Stimulated activated CD4-positive, alpha-beta T cell treated with anti-CD3 and anti-CD28 coated beads, Interleukin-15, amount 100 ng/mL, for 24 hours (primary cell): ENCODE measurements at places on chromosomes 1 and 21.

DNA sequence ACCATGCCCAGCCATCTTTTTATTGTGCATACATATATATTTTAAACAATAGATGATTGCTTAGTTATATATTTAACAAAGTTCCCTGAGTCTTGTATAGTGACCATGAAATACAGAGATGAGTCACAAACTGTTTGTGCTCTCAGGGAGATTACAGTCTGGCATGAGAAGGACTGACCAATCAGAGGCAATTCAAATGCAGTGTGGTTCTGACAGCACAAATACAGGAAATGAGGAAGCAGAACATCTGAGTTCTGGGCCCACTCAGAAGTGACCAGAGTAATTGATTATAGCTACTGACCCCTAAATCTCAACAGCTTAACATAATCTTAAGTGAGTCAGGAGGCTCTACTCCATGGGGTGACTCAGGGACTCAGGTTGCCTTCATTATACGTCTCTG, 534.5 kb downstream of the OMA1 start:
- DNase-seq, result no peak

- DNase-seq, result no peak
Measured at GRCh38 chr21:27759091-27759659, 792.3 kb upstream of the ADAMTS5 start.

GRCh38 chr1:210418863-210419650, 90.4 kb downstream of the HHAT start:
- no peak for DNase-seq

GRCh38 chr1:213519098-213519497, 468.1 kb downstream of the RPS6KC1 start:
- no peak for DNase-seq

DNA sequence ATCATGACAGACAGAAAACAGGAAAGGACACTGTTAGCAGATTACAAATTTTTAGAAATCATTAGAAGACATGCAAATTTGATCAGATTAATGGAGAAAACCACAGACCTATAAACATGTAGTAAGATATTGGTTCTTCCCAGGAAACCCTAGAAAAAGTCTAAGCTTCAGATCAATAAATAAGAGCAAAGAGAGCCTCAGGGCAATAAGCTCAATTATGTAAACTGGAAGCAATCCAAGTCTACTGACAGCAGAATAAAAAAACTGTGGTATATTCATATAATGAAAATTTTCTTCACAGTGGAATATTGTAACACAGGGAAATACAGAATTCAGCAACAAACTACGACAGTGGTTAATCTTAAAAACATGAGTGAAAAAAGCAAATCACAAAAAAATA, 36.3 kb downstream of the NRDC start:
- DNase-seq, result no peak

DNA sequence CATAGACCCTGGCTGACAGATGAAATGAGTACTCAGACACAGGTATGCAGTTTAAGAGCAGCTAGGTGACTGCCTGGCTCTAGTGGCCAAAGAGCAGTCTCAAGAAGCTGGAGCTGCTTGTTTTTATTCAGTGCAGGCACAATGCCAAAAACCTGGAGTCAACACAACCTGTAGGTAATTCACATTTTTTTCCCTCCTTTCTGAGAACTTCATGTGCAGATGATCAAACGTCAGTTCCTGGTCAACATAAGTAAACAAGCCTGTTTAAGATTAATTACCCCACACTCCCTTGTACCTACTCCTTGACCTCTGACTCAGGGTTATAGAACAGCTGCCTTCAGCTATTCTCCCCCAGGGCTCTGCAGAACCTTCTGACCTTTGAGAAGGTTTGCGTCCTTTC, 17.3 kb upstream of the ACADM start:
- DNase-seq, result no peak

- peak; percentile 81 for DNase-seq
Measured at GRCh38 chr1:23619299-23620188, 60.2 kb upstream of the ID3 start.

- DNase-seq, result no peak
Measured at GRCh38 chr21:20883408-20883800, 114.8 kb upstream of the NCAM2 start.

- DNase-seq, result no peak
Measured at GRCh38 chr1:50651476-50652263, 228.4 kb upstream of the DMRTA2 start.

- DNase-seq, result no peak
Measured at GRCh38 chr1:202193614-202194327, at the start of gene LGR6. LGR6 (plus strand) TSS chr1:202193799; CDS start chr1:202193990, 191 bp downstream.

- peak; percentile 55 for DNase-seq
Measured at GRCh38 chr1:54409156-54410142, 3.3 kb upstream of the SSBP3 start.

DNA sequence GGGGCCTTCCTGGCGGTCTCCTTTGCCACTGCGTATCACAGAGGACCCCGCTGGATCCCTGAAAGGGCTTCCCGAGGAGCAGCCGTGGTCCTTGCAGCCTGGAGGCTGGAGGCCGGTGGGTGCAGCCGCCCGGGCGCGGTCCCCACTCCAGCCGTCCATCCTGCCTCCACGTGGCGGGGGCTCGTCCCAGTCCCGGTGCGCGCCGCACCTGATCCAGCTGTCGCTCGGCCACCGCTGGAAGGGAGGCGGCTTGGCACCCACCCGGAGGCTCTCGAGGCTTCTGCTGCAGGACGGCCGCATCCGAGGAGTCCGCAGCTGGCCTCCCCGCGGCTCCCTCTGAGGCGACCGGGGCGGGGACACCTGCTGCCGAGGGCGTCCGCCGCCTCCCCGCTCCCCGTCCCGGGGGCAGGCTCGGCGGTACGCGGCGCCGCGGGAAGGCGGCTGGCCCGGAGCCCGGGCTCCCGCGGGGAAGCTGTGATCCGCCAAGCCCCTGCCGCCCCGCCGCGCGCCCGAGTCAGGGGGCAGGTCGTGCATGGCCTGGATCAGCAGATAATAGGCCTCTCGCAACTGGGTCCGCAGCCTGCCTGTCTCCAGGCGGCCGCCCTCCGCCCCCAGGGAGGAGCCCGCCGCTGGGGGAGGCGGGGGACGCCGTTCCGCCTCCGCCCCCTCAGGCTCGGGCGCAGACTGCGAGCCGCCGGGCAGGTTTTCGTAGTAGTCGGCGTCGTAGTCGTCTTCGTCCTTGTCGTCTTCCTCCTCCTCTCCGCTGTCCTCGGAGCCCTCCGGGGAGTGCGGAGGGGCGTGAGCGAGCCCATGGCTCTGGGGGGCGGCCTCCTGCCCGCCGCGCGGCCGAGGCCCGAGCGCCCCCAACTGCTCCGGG, at the start of gene SYDE2:
TSS of gene SYDE2 (minus strand) at position 554 of the 877 bp plus-strand sequence. CDS start at position 534, 20 bp downstream.
- peak; percentile 79 for DNase-seq

DNA sequence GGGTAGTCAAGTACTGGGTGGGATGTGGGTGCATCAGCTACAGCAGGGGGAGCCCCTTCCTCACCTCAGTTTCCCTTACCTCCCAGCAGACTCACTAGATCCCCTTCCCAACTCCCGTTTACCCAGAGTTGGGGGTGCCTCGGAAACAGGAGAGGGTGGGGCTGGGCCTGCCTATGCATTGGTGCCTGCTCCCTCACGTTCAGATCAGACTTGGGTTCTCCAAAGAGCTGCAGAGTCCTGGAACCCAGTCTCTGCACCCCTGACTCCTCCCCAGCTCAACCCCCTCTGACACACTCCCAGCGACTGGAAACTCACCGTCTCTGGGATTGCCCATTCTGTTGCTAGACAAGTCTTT, 6.0 kb downstream of the FOXO6 start:
- DNase-seq, result no peak

GRCh38 chr1:10250663-10251062, 40.3 kb downstream of the KIF1B start:
- no peak for DNase-seq

DNA sequence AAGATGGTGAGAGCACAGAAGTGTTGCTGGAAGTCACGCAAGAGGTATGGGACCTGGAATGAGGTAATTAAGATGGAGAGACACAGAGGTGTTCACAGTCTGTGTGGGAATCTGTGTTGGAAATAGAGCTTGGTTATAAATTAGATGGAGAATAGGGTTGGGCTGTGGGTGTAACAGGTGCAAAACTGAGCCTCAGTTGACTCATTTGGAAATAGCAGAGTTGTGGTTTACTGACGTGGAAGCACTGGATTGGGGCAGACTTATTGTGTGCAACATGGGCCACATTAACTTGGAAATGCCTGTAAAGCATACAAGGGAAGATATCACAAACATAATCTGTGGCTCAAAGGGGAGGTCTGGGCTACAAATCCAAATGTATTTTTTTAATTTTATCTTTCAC, 13.0 kb downstream of the CAMSAP2 start:
- DNase-seq, result peak; percentile 33

- DNase-seq, result no peak
Measured at GRCh38 chr1:178241837-178242236, 147.9 kb downstream of the RASAL2 start.

GRCh38 chr21:31730712-31731055, 1.2 kb downstream of the SCAF4 start:
- peak; percentile 20 for DNase-seq

DNA sequence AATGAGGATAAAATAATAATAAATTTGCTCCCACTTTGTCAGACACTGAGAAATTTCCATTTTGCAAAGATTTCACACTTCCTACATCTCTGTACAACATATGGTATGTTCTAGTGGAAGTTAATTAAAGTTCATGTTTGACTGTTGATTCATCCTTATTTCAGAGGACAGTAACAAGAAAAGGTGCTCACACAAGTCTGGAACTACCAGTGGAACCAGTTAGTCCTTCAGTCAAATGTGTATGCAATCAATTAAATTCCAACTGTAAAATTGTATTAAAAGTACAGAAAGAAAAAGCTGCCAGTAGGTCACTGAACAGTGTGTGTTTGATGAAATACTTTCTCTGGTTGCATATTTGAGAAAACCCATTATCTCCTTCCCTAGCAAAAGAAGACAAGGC, 496.0 kb upstream of the PKN2 start:
- no peak for DNase-seq

DNA sequence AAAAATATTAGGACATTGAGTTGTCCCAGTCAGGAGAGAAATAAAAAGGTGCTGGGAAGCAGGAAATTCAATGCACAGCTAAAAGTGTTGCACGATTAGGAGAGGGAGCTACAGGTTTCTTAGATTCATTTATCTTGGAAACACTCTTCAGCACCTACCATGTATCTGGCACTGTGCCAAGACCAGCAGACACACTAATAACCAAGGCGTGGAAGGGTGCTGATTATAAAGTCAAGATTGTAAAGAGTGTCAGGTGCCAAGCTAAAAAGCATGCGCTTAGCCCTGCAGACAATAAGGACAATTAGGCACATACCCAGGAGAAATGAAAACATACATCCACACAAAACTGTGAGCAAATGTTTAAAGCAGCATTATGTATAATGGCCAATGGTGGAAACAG, 129.9 kb downstream of the DSCAM start:
- no peak for DNase-seq

GRCh38 chr1:14320986-14321385, 277.5 kb upstream of the KAZN start:
- DNase-seq, result no peak

DNA sequence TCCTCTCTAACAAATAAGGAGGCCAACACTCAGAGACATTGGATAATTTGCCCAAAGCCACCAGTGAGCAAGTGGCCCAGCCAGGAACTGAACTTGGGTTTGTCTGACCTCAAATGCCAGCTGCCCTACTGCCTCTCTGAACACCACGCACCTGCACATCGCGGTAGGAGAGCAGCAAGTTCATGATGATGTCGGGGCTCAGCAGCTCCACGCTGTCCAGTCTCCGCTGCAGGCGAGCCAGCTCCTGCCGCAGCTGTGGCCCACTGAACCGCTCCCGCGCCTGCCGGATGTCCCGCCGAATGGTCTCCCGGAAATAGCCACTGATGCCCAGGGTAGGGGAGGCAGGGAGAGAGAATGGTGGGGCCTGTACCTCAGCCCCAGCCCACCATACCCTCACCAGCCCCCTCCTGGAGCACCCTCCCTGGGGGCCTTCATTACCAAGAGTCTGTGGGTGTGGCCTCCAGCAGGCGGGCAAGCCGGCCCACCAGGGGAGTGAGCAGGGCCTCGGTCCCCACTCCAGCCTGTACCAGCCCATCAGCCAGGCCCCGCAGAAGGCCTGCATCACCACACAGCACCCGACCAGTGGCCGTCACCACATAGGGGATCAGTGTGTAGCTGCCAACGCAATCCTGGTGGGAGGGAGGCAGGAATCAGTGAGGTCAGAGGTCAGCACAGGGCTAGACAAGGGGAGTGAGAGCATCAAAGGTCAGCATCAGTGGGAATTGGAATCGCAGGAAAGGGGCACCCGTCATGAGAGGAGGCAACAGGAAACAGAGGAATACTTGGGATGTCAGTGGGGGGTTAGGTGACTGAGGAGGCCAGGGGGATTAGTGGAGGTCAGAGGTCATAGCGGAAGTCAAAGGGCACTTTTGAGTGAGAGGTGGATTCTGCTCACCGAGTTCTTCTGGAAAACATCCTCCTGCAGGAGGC, 2.7 kb downstream of the MAP3K6 start:
- no peak for DNase-seq

GRCh38 chr1:213110349-213111300, 59.6 kb downstream of the RPS6KC1 start:
- DNase-seq, result no peak

GRCh38 chr1:81391125-81391828, 409.5 kb upstream of the ADGRL2 start:
- DNase-seq, result no peak

DNA sequence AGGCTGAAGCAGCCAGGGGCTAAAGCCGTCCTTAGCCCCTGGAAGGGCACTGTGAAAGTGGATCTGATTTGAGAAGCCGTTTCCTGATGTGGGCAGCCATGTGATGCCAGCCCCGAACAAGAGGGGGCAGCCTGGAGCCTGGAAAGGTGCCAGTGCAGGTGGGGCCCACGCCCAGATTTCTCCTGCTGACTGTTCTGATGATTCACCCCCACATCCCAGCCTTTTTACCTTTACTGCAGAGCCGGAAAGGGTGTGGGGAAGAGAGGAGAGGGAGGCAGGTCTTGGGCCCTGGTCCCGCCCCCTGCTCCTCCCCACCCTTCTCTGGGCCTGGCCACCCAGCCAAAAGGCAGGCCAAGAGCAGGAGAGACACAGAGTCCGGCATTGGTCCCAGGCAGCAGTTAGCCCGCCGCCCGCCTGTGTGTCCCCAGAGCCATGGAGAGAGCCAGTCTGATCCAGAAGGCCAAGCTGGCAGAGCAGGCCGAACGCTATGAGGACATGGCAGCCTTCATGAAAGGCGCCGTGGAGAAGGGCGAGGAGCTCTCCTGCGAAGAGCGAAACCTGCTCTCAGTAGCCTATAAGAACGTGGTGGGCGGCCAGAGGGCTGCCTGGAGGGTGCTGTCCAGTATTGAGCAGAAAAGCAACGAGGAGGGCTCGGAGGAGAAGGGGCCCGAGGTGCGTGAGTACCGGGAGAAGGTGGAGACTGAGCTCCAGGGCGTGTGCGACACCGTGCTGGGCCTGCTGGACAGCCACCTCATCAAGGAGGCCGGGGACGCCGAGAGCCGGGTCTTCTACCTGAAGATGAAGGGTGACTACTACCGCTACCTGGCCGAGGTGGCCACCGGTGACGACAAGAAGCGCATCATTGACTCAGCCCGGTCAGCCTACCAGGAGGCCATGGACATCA, at the start of gene SFN:
TSS of gene SFN (plus strand) at position 369 of the 904 bp plus-strand sequence. CDS start at position 433, 64 bp downstream.
- peak; percentile 73 for DNase-seq
